CD4-positive, CD25-positive, alpha-beta regulatory T cell (primary cell): ENCODE measurements at places on chromosomes 1 and 21.

DNA sequence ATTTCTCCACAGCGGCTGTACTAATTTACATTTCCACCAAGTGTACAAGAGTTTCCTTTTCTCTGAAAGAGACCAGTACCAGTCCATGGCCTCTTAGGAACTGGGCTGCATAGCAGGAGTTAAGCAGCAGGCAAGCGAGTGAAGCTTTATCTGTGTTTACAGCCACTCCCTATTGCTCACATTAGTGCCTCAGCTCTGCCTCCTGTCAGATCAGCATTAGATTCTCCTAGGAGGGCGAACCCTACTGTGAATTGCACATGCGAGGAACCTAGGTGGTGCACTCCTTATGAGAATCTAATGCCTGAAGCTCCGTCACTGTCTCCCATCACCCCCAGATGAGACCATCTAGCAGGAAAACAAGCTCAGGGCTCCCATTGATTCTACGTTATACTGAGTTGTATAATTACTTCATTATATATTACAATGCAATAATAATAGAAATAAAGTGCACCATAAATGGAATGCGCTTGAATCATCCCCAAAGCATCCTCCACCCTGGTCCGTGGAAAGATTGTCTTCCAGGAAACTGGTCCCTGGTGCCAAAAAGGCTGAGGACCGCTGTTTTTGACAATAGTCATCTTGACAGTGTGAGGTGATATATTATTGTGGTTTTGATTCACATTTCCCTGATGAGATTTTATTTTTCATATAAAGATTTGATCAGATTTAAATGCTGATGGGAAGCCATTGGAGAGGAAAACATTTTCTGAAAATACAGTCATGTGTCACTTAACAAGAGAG lies 45.5 kb upstream of the MRPS6 start:
- no peak for DNase-seq

GRCh38 chr1:218171302-218171893 lies 113.7 kb upstream of the RRP15 start:
- no peak for DNase-seq

GRCh38 chr21:32807717-32808380 lies 36.3 kb upstream of the PAXBP1 start:
- no peak for DNase-seq

GRCh38 chr1:156129687-156130577 lies 15.4 kb downstream of the LMNA start:
- peak; percentile 72 for DNase-seq

DNA sequence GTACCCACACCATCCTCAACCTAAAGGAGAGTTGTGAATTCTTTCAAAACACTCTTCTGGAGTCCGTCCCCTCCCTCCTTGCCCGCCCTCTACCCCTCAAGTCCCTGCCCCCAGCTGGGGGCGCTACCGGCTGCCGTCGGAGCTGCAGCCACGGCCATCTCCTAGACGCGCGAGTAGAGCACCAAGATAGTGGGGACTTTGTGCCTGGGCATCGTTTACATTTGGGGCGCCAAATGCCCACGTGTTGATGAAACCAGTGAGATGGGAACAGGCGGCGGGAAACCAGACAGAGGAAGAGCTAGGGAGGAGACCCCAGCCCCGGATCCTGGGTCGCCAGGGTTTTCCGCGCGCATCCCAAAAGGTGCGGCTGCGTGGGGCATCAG lies 638 bp upstream of the OLIG2 start:
- no peak for DNase-seq

DNA sequence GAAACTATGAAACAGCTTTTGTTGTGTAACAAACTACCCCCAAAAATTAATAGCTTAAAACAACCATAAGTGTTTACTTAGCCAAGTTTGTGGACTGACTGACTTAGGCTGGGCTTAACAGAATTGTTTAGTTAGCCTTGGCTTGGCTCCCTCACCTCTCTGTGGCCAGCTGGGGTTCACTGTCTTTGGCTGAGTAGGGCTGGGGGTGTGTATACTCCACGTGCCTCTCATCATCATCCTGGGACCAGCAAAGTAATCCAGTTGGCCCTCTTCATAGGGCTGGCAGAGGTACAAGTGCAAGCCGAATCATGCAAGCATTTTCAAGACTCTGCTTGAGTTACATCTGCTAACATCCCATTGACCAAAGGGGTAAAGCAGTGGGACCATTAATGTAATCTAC lies 252.3 kb downstream of the BRINP2 start:
- DNase-seq = no peak

GRCh38 chr1:154835531-154836324 lies 34.4 kb downstream of the KCNN3 start:
- DNase-seq = no peak

GRCh38 chr1:21666576-21667320 lies 2.4 kb downstream of the RAP1GAP start:
- no peak for DNase-seq

GRCh38 chr1:210251680-210252490 lies 19.3 kb downstream of the SERTAD4 start:
- no peak for DNase-seq
